Activated T-helper 9 cell treated with anti-CD3 and anti-CD28 coated beads, Interleukin-2, amount 50 U/mL, for 16 hours (primary cell): ENCODE measurements at places on chromosomes 5 and 9.

DNA sequence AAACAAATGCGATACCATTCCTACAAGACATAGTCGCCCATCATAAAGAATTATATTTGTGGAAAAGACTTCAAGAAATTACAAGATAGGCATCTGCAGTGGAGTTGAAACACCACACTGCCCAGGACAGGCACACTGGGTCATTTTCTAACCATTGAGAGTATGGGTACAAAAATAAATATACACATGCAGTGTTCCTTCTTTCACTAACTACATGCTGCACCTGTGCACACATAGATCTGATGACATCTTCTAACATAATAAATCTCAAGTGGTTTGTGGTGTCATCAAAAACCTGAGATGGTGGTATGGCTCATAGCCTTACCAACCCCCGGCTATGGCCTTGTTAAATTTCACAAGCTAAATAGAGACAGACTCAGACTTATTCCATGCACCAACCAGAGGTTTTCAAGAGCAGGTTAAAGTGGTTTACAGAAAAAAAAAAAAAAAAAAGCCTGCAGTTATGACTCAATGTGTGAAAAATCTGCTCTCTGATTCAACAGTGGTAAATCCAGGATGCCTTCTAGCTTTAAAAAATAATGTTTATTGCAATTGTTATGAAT, 12.4 kb upstream of the NFIB start:
- no peak for DNase-seq

DNA sequence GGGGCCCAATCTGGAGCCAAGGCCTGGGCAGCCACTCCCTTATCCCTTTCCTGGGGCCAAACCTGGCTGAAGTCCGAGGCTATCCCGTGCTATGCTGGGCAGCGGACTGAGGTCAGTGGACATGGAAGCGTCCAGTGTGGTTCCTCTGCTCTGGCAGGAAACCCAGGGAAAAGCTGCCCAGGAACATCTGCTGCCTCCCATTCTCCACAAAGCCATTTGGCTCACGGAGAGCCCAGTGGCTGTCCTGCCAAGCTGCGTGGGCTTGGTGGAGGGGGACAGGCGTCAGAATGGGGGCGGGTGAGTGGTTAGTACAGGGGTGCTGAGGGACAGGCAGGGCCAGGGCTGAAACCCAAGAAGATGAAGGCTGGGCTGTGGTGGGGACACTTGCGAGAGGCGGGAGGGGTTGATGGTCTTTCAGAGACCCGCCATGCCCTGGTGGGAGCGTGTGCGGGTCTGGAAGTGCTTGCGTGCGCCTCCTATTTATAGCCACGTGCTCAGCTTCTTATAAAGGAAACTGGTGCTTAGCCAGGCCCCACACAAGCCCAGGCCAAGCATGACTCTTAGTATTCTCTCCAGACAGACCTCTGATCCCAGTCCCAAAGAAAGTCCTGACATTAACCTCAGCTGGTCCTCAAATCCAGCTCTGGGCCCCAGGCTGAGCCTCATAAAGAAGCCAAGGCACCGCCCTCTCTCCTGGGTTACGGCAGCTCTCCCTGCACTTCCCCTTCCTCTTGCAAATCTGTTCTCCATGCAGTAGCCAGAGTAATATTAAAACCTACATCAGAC, 9.4 kb upstream of the SLC6A7 start:
- DNase-seq: no peak

GRCh38 chr5:58451732-58452565, 7.9 kb downstream of the PLK2 start:
- DNase-seq: no peak

DNA sequence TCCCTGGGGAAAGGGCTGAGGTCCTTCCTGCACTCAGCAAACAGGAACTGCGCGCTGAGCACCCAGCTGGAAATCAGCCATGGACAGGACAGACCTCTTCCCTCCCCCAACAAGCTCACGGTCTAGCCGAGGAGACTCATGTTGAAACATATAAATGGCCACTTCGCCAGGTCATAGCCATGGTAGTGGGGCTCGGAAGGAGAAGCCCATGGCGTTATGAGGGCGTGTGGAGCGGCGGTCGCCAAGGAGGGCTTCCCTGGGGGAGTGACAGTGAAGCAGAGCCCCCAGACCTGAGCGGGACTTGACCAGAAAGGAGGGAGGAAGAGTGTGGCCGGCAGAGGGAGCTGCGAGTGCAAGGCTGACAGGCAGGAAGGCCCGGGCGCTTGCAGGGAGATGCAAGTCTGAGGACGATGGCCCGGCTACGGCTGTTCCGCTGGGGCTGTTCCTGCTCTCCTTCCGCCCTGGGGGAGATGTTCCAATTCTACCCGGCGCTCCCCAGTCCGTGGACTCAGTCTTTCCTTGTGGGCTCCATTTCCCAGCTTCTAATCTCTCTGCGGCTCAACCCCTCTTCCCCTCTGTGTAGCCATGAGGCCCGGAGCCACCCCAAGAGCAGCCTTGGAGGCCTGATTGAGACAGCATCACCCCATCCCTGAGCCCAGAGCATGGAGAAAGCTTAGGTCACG, 43.9 kb upstream of the PRRC2B start:
- DNase-seq: peak; percentile 79

DNA sequence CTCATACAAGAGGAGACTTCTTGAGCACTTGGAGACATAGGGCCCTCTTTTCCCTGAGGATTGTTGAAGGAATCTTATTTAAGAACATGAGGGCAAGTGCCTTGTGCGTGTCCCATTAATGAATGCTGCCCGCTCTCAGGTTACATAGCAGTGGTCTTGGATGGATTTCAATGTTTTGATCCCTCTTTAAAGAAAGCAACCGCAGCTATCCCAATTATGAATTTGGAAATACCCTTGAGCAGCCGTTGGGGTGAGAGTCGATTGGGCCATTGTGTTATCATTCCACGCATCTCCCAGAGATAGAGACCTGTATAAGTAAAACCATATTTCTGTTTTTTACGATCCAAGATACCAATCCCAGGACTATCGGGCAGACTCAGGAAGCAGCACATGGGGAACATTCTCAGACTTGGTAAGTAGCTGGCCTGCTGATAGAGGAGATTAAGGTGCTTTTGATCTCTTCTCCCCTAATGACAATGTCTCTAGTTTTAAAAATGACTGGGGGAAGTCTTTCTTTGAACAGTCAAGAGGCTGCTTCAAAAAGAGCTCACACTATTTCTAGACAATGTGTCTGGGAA, 145.3 kb downstream of the MACROH2A1 start:
- DNase-seq: no peak
